CD4-positive, alpha-beta T cell treated with Interleukin-15 for 4 hours (primary cell): ENCODE measurements at places on chromosomes 4 and X.
A peak's percentile ranks its signal among the peaks of the same experiment; 100 is the strongest.

DNA sequence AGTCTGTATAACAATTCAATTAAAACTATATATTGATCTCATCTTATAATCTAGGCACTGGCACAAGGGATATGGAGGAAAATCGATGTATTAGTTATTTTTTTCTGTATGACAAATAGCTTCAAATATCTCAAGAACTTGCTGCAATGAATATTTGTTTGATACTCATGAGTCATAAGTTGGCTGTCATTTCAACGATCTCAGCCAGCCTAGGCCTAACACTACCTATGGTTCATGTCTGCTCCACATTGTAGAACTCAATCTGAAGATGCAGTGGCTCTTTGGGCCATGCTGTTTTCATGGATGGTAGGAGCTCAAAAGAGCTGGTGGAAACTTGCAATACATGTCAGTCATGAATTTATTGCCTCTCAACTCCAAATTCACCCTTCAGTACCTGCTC is 44.7 kb downstream of the MAGEB17 start:
- no peak for DNase-seq

- no peak for DNase-seq
These were observed 811 bp downstream of the SRD5A3 start for GRCh38 chr4:55346851-55347255.

- DNase-seq: no peak
These were observed 1540.5 kb downstream of the C4orf33 start for GRCh38 chr4:130636486-130636885.

DNA sequence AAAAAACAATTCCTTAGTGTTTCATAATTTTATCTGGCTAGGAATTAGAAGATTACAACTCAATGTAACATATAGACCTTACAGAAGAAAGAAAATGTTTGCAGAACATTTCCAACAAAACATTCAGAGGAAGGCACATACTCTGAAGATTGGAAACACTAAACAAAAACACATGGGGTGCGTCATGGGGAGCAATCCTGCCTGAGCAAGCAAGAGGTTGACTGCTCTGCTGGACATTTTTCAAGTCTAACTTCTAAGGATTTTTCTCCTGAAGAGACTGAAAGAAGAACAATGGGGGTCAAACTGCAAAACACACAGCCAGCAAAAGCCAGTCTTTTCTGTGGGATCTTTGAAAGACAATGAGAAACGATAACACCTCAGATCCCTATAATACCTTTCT is 182.8 kb downstream of the GUCY2F start:
- no peak for DNase-seq

GRCh38 chr4:82889287-82889686 is 1.7 kb downstream of the SEC31A start:
- DNase-seq: no peak

GRCh38 chr4:104677116-104677515 is 182.4 kb upstream of the CXXC4 start:
- DNase-seq: no peak

DNA sequence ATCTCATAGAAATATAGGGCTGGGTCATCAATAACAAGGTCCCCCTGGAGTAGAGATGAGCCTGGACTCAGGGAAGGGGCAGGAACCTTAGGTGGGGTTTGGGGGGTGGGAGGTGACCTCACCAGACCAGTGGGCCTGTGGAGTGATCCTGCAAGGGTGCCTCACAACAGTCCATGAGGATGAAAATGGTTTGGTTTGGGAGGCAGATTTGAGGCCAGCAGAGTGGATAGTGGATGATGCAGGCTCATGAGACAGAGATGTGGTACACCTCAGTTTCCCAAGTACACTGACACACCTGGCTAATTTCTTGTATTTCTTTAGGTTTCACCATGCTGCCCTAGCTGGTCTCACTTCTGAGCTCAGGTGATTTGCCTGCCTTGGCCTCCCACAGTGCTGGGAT is 18.1 kb upstream of the TRIM60 start:
- DNase-seq: no peak

- no peak for DNase-seq
These were observed 90.8 kb downstream of the SHISA3 start for GRCh38 chr4:42488114-42488513.

GRCh38 chrX:103789004-103789403 is 12.4 kb downstream of the PLP1 start:
- no peak for DNase-seq

DNA sequence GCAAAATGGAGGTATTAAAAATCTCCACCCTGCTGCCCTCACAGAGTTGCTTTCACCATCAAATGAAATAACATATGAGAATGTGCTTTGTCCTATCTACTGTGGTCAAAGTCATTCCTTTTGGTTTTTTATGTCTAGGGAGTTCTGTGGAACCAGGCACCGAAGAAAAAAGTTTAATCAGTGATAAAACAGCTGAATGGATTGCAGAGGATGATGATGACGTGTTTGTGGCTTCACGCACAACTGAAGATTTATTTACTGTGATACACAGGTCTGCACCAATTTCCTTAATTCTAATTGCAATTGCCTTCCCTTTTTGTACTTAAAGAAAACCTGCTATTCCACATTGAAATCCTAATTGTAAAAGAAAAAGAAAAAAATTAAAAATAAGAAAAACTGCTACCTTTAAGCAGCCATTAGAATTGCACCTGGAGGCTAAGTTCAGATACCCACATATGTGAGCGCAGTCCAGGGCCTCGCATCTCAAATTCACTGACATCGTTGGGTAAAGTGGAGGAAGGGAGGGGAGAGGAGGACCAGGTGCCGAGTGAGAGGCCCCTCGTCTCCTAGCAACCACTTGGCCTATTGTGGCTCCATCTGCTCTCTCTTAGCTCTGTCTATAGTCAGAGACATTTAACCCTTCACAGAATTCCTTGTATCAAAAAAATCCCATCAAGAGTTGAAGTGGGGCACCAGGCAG is 10.5 kb upstream of the RTL5 start:
- no peak for DNase-seq

DNA sequence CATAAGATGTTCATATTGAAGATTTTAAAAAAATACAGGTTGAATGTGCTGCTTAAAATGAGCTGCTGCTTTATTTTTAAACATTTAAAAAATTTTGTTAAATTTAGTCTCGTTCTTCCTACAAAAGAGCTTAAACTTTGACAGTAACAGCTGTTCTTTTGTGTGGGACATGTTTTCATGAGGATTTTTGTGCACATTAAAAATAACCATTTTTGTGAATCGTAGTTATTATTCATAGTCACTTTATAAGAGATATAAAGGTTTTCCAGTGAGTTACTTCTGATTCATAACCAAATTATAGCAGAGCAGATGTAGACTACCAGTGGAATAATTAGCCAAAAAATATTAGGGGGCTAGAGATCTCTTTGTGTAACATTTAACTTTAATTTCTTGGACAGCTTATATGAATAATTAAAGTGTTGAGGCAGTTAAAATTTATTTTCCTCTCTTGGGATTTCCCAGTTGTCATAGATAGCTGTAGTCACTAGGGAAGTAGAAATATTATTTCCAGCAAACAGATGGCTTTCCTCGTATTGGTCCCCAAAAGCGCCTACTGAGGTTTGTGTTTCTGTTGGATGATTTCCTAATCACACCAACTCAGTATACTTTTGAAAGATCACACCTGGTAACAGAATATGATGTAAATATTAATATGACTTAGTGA is 24.2 kb downstream of the RBPJ start:
- DNase-seq: no peak

DNA sequence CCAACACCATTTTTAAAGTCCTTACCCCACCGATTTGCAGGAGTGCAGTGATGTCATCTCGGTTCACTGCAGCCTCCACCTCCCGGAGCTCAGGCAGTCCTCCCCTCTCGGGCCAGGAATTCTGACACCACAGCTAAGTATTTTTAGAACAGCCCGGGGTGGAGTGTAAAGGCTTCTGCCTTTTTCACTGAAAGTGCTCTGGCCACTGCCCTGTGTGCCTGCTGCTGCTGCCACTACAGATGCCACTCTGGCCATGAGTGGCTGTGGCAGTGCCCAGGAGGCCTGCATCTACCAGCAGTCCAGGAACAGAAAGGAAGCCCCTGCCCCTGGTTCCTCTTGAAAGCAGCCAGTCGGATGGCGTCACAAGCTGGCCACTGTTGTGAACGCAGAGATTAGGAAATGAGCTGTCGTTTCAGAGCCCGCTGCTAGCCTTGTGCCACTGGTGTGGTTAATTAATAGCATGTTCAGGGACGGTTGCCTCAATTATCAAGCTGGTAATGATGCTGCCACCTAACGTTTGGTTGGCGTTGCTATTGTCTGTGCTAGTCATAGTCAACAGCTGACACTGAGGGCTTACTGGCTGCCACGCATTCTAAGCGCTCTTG is 23.6 kb upstream of the TBC1D14 start:
- DNase-seq: peak; percentile 27

- DNase-seq: no peak
These were observed 239.2 kb upstream of the GRID2 start for GRCh38 chr4:92064574-92064973.
